ENCODE measurements at places on chromosomes 7 and 10.

GRCh38 chr7:151794508-151795167, 82.3 kb downstream of the PRKAG2 start:
- peak; percentile 71 for DNase-seq

DNA sequence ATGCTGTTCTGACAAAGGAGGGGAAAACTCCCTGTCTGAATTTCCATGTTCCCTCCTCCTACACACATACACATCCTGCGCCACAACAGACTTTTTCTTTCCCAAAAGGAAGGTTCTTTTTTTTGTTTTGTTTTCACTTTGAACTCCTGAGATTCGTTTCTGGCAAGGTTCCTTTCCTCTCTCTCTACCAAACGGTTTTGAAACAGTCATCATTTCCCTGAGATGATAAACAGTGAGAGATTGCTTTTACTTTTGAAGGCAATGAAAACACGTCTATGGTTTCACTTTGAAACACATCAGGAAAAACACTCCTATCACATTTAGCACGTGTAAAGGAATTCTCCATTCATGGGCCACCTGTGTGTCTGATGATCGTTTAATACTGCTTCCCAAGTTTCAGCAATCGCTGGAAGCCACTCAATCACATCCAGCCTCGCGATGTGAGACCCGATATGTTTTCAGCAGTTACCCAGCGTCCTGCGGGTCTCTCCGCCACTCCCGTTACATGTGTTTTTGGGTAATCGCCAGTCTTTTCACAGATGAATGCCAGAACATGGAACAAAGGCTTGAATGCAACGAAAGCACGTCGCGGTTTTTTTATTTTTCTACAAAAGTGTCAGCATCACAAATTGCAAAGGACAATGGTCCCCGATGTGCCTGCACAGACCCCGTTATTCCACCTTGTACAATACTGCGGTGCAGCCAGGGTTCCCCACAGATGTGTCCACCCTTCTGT, 62.8 kb upstream of the CUX1 start:
- DNase-seq: peak; percentile 54

- DNase-seq: peak; percentile 8
Measured at GRCh38 chr10:119821182-119821581, 51.5 kb downstream of the MCMBP start.

- DNase-seq: no peak
Measured at GRCh38 chr10:125166658-125167057, 6.3 kb upstream of the CTBP2 start.

DNA sequence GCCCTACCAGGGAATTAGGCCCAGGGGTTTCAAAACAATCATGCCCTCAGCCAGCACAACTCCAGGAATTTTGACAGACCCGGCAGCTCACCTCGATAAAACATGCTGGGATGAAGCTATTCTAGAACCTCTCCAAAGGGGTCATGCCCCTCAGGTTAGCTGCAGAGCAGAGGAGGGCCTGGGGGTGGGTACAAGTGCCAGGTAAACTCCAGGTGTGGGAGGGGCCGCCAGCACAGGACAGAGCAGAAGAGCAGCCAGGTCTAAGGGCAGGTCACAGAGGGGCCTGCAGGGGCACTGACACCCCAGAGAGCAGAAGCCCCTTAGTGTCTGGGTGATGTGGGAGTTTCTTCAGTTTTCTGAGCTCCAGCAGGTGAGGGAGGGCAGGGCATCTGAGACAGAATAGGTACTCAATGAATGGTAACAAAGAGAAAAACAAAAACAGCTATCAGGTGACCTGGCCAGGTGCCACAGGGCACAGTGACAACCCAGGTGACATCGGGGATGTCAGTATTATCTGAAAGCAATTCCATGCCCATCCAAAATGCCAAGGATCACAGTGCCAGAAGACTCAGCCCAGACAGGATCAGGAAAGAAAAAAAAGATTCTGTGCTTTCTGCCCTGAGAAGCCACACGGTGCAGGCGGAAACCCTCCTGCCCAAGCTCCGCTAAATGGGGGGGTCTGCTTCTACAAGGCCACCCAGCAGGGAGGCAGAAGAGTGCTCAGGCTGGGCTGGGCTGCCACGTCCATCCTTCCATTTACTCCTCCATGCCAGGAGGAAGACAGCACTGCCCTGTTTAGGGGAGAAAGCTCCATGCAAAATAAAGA, 104.5 kb downstream of the TNS3 start:
- DNase-seq: no peak

Data from fibroblast of lung (primary cell).